ENCODE measurements at places on chromosomes 4 and X.

DNA sequence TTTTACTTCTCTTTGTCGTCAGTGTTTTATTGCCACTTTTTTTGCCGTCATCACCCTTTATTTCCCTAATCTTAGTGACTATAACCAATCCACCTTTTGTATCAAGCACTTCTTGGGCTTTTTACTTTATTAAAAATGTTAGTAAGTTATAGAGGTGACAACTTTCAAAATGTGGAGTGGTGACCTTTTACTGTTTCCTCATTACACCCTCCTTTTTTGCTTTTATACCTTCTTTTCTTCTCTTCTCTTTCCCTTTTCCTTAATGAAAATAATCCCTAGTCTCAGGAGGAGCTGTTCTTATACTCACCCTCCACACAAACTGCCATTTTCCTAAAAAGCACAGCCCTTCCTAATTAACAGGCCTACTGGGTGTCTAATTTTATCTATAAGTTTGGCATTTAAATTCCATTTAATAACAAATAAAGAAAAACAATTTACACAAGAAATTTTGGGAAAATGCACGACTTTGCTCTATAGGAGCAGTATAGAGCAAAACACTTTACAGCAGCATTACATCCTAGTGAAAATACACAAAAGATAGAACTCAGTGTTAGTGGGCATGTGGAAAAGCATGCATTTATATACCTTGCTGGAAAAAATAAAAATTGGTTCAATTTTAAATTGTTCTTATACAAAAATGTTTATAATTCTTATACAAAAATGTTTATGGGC is 27.3 kb downstream of the BBS12 start:
- DNase-seq, result no peak

DNA sequence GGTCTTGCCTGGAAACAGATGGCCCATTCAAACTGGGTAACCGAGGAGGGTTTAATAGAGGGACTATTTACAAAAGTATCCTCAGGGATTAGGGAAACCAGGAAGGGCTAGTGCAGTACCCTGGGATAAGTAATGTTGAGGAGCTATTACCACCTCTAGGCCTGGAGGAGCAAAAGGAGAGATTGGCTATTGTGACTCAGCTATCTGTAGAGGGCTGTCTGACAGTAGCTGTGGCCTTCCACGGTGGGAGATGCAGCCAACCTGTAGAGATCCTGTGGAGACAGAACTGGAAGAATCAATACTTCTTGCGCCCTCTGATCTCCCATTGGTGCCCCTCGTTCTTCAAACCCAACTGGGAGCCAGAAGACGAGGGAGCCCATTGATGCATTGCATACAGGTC is 34.1 kb upstream of the RPS6KA3 start:
- DNase-seq, result no peak

- DNase-seq, result no peak
These were observed 593 bp downstream of the ELF4 start for GRCh38 chrX:130109429-130110378.

DNA sequence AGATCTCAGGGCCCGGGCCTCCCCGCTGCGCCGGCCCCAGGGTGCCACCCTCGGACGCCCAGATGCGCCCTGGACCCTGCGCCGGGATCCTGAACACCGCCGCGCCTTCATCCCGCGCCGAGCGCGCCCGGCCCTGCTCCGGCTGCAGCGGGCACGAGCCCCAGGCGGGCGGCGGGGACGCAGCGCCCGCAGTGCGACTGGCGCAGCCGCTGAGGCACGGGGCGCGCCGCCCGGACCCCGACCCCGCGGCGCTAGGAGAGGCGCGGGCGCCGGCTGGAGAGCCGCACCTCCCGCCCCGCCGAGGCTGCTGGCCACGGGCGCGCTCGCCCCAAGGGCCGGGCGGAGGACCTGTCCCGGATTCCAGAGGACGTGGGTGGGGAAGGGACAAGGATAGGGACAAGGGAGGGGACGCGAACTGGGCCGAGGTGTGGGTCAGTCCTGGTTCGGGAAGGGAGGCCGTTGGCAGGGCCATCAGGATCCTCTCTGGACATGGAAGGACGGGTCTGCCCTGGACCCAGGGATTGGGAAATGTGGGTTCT is 1.1 kb downstream of the ZFYVE28 start:
- no peak for DNase-seq

DNA sequence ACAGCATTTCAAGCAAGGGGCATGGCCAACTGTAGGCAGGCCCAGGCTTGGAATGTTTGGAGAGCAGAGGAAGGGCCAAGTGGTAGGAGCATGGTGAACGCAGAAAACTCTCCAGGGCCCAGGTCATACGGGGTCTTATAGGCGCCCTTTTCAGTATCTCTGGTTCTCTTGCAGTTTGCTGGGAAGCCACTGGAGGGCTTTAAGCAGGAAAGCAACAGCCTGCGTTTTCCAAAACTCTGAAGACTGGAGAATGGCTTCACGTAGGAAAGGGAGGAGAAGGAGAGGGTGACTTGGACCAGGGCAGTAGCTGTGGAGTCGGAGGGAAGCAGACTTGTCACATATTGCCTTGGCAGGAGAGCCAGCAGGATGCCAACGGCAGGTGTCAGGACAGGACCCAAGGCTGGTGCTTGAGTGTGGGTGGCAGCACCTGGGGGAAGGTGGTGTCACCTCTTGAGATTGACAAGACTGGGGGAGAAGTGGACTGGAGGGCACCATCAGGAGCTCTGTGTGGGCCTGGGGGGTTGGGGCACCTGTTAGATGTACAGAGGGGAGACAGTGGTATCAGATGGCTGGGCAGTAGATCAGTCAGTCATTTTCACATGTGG is 21.9 kb downstream of the TKTL1 start:
- DNase-seq, result no peak
